ENCODE measurements at places on chromosomes 11 and 22.

DNA sequence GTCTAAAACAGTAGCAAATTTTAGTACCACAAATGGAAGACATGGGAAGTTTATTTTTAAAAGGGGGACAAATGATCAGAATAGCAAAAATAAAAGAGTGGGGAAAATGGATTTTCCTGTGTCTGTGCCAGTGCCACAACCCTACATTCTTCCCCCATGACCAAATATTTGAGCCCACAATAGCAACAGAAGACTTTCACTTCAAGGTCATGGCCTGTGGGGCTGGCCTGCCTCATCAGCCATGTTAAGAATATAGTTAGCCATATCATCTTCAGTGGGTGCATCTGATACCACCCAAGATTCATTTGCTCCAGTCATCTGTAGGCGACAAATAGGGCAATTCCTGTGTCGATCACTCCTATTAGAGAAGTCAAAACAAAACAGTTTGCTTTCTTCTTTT, 26.3 kb downstream of the RNF141 start:
- DNase-seq, result no peak

GRCh38 chr11:101863361-101863760, 51.4 kb upstream of the CEP126 start:
- DNase-seq, result no peak

GRCh38 chr11:44950031-44950624, 555 bp downstream of the TP53I11 start:
- no peak for DNase-seq

- DNase-seq, result no peak
Measured at GRCh38 chr11:24734742-24735237, 237.9 kb downstream of the LUZP2 start.

DNA sequence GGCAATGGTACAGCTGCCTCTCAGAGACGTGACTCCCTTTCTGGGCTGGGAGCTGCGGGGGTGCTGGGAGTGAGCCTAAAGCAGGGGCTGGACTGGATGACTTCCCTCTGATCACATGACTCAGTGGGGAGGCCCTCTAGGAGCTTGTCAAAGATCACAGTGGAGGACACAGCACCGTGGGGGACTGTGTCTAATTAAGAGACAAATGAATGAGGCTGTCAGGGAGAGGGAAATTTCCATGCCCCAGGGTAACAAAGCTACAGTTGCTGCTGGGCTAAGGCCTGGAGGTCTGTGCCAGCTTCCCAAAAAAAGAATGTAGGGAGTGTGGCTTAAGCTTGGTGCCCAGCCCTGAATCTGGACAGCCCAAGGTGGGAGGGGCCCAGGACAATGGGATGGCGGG, 262.8 kb upstream of the PLET1 start:
- DNase-seq, result peak; percentile 87

DNA sequence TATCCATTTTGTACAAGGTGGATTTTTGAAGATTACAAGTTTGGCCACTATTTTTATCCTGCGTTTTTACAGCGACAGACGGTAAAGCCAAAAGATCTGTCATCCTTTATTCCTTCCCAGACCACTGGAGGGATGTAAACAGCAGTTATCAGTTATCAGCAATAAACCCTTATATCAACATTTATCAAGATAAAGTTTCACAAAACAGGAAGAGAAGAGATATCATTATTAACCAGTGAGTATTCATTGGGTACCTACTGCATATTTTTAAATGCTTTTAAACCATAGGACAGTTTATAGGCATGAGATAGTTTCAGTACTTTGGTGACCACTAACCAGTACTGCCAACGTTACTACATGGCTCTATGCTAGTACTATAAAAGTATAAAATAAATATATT, 5.9 kb upstream of the REXO2 start:
- no peak for DNase-seq

GRCh38 chr11:123282597-123282996, 87.5 kb upstream of the CLMP start:
- DNase-seq, result no peak

DNA sequence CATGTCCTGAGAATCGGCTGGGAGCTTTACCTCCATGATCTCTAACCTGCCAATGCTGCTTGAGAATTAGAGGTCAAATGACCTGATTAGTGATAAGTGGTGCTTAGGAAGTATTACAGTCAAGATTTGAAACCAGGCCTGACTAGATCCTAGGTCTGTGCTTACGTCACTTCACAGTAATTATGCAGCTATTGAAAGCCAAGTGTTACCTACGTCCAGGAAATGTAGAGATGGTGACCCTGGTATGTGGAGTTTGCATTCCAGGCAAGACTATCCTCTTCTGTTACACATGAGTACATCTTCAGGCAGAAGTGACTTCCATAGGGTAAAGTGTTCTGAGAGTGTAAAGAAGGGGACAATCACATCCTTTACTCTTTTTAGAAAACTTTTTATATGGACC, 530.4 kb upstream of the TENM4 start:
- DNase-seq, result no peak

DNA sequence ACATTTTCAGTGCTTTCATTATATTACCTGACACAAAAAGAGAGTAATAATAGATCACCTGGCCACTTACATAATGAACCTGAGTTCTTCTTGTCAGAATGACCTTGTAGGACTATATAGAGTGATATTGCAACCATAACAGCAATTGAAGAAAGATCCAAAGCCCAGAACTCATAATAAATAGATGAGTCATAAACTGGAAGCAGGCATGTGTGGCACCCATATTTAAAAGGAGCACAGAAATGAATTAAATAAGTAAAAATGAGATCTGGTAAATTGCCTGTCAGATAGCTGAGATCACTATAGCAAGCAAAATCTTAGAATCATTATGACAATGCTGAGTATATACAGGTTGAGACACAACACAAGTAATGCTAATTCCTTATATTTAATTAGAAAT, 331.8 kb downstream of the AASDHPPT start:
- no peak for DNase-seq

- DNase-seq, result no peak
Measured at GRCh38 chr11:59791639-59792038, 18.9 kb downstream of the MRPL16 start.

DNA sequence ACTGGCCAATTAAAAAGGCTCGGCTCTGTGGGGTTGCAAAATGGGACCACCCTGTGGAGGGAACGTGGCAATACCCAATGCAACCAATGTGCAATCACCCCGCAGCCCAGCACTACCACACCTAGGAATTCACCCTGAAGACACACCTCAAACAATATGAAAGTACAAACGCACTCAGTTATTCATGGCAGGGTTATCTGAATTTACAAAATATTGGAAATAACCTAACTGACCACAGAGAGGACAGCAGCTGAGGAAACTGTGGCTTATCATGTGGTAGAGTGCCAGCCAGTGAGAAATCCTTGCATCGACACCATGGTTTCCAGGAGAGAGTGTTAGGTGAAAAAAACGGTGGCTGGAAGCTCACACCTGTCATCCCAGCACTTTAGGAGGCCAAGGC, 18.7 kb downstream of the ALG12 start:
- DNase-seq, result no peak

GRCh38 chr11:134079317-134079716, 10.4 kb downstream of the JAM3 start:
- no peak for DNase-seq

- no peak for DNase-seq
Measured at GRCh38 chr11:98040061-98040808, 980.5 kb upstream of the CNTN5 start.

- DNase-seq, result no peak
Measured at GRCh38 chr11:72568861-72569260, 105.4 kb downstream of the PDE2A start.

GRCh38 chr11:69080257-69080995, 31.7 kb downstream of the TPCN2 start:
- no peak for DNase-seq

- DNase-seq, result no peak
Measured at GRCh38 chr11:44770401-44770800, 43.6 kb downstream of the TSPAN18 start.

- no peak for DNase-seq
Measured at GRCh38 chr11:76974179-76974891, 59.9 kb upstream of the B3GNT6 start.

DNA sequence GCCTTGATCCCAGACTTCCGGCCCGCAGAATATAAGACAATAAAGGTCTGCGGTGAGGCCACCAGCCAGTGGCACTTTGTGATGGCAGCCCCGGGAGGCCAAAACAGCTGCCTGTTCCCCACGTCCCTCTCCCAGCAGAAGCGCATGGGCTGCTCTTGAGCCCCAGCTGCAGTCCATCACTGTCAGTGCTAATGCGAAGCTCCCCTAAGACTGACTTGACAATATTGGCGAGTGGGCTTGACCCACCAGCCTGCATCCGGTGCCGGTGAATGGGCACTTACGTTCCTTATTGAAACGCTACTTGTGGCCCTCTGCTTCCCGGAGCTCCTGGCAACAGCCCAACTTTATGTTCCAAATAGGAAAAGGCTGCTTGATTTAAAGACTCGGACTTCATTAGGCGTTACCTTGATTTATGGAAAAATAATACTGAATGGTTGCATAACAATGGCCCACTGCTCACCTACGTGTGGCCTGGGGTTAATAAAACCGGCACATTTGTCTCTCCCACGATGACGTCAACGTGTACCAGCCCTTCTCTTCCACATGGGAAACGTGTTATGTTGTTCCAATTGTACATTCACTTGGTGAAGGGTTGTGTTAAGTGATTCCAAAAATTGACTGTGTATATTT, 93.4 kb upstream of the SEPTIN5 start:
- DNase-seq, result no peak

DNA sequence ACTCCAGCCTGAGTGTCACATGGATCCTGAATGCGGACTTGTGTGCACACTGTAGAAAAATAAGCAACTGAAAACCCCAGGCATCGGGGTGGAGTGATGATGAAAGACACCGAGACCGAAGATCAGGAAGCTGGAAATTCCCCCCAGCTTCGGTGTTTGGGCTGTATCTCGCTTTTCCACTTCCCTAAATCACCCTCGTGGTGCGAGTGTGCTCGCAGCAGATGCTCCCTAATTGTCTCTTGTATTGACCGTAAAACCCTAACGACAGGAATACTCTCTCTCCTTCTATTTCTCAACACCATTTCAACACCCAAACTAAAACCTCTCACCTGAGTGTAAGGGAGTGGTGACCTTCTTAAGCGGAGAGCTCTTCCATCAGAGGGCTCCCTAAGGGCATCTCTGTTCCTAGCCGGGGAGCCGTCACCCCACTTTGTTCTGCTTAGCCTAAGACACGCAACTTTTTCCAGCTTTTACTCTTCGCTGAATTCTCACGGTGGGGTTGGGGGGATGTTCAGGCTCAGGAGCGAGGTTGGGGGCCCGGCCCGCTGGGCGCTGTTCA, 635 bp upstream of the GRK3 start:
- no peak for DNase-seq

DNA sequence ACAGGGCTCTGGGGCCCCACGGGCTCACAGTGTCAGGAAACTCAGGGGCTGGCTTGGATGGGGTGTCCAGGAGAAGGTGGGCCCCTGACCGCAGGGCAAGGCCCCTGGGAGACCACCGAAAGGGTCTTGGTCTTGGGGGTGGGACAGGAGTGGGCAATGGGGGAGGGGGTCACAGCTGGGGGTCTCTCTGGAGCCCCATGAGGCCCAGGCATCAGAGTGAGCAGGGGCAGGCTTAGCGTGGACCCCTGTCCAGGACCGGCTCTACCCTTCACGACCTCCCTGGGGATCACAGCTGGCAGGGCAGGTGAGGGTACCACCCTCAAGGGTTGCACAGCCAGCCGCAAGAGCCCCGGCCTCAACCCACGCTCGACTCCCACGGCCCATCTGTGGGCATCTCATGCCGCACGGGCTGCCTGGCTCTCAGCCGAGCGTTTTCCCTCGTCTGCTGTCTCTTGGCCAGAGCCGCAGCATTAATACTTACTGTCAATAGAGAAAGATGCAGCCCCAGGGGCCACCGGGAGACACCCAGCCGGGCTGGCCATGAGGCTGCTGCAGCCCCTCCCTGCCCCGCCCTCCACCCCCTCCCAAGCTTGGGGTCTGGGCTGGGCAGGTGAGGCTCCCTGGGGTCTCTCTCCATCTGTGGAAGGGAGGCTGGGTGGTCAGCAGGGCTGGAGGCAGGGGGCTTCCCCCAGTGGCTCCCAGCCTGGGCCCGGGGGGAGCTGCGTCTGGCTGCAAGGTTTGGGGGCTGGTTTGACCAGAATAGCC, 662 bp downstream of the MUC5B start:
- no peak for DNase-seq

GRCh38 chr11:2837651-2838050, 47.9 kb downstream of the CDKN1C start:
- peak; percentile 66 for DNase-seq
